ENCODE measurements at places on chromosomes 3 and 15. TPM values are rescaled to one million over a fixed set of nuclear protein-coding genes. Genes with fewer than 3 reads are reported as not detected.

DNA sequence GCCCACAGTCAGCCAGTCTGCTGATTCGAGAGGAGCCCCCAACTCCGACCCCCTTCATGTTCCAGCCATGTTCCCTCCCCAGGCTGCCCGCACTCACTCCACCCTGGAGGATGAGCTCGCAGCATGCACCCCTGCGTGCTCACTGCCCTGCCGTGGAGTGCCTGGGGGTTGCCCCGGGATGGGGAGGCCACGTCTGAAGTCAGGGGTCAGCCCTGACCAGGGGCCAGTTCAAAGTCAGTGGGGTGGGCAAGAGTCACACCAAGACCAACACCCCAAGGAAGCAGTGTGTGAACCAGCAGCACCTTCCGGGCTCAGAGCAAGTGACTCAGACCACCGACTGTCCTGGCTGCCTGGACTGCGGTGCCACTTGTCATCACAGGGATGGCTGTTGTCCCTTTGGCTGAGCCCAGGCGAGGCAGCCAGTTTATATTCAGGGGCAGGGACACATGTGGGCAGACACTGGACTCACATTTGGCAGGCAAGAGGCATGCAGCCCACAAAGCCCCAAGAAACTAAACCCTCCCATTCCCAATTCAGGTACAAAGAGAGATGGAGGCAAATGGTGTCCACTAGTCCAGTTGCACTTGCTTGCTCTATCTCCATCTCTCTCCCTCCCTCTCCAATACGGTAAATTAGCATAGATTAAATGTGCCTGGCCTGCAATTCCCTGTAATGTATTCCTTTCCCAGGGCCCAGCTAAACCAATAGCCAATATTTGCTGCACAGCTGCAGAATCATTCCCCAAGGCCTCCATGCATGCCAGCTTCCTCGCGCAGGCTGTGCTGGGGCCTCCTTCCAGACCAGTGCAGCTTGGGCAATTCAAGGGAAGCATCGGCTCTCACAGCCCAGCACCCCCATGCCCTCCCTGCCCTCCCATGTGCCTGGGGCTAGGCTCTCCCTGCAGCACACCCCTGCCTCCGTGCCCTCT, 135.7 kb upstream of the IQSEC1 start:
- DNase-seq, result no peak

- DNase-seq, result peak; percentile 71
Observed at GRCh38 chr15:58282060-58282708, 144.0 kb downstream of the AQP9 start.

DNA sequence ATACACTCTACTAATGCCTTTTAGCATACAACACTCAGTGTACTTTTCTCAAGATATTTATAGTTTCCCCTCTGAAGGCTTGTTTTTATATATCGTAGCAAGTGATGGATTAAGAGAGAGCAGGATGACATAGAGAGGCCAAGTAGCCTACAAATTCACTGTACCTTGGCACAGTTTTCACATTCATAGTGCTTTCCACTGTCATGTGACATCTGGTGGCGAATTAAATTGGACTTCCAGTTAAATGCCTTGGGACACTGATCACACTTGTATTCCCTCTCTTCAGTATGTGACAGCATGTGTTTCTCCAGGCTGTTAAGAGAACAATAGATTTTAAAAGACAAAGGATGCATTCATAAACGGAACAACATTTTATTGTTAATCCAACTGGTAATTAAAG, 541.1 kb downstream of the MECOM start:
- DNase-seq, result no peak

DNA sequence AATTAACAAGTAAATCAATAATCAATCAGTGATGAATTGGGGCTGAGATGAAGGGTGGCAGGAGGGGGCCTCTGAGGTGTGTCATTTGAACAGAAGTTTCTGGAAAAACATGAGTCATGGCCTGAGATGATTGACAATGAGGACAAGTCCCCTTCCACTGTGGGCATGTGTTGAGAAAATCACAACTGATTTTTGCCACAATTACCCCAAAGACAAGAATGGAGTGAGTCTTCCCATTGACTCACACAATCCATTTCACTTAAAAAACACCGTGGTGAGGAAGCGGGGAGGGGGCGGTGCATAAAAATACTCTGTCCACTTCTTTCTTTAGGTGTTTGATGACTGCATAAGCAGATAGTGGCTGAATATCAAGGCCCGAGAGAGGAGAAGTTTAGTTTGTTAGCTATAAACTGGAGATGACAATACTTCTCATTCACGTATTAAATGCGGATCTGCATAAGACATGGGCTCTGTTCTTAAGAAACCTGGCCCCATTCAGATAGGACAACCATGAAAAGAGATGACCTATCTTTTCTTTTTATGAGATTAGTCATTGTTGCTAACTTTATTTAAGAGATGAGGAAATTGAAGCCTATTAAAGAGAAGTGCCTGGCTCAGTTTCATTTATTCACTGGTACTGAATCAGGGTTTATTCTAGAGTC, 34.7 kb downstream of the SHC4 start:
- no peak for DNase-seq

GRCh38 chr15:81929557-81929956, 116.3 kb downstream of the MEX3B start:
- DNase-seq, result no peak

Gene KBTBD13
- total RNA-seq, result not detected

Gene ATP13A4
- 1.2 TPM for total RNA-seq

Gene CNTN3
- total RNA-seq, result 5.7 TPM

Gene ASB14
- total RNA-seq, result not detected

Gene CCK
- total RNA-seq, result not detected
